ENCODE measurements at places on chromosomes 3 and 15.

DNA sequence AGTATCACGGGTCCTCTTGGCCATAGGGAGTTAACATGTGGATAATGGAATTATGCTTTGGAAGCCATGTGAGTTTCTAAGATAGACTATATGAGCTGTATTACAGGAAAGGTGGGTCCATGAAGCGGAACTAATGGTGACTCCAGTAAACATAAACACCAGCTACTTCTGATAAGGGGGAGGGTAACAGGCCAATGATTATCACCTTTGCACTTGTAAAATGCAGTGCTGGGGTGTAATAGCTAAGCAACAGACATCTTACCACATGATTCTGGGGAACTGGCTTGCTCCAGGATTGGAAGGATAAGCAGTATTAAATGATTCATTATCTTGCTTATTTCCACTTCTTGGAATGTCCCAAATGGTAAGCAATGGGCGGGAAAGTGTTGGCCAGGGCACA, 61.4 kb upstream of the CD47 start:
- H3K4me1 ChIP-seq = no peaks in the 10 kb centered on the region
- no peak overlapping the region for H3K27ac ChIP-seq
- H3K4me3 ChIP-seq = no peak overlapping the region
- H3K36me3 ChIP-seq = no peaks in the 10 kb centered on the region
- DNase-seq = no peak
- H3K27me3 ChIP-seq = no peaks in the 10 kb centered on the region

DNA sequence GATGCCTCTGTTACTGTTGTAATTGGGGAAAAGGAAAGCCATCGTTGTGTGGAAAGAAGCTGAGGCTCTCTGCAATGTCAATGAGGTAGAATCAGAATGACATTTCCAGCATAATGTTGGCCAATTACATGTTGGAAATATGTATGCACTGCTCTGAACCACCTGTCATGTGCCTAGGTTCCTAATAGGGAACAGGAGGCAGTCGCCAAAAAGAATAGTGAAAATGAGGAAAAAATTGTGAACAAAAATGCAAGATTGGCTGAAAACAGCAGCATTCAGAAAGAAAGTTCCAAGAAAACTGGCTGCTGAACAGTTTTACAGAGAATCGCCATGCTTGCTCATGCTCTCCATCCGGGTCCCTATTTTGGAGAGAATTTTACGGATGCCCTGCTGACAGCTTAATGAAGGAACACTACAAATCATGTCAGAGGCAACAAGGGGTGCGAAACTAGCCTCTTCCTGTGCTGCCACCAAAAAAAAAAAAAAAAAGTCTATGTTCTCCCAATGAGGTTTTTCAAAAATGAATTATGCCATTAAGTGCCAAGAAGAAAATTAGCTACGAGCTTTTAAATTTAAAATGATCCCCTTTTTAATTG, 305.9 kb upstream of the ARRDC4 start:
- no peak for DNase-seq
- no peaks in the 10 kb centered on the region for H3K27me3 ChIP-seq
- H3K27ac ChIP-seq = no peak overlapping the region
- no peaks in the 10 kb centered on the region for H3K36me3 ChIP-seq
- H3K4me3 ChIP-seq = no peak overlapping the region
- no peaks in the 10 kb centered on the region for H3K4me1 ChIP-seq

- H3K36me3 ChIP-seq = no peaks in the 10 kb centered on the region
- peak; percentile 83 for DNase-seq
- H3K27ac ChIP-seq = no peak overlapping the region
- no peaks in the 10 kb centered on the region for H3K4me1 ChIP-seq
- no peak overlapping the region for H3K4me3 ChIP-seq
Observed at GRCh38 chr15:52735231-52736089, 54.7 kb downstream of the ONECUT1 start.

DNA sequence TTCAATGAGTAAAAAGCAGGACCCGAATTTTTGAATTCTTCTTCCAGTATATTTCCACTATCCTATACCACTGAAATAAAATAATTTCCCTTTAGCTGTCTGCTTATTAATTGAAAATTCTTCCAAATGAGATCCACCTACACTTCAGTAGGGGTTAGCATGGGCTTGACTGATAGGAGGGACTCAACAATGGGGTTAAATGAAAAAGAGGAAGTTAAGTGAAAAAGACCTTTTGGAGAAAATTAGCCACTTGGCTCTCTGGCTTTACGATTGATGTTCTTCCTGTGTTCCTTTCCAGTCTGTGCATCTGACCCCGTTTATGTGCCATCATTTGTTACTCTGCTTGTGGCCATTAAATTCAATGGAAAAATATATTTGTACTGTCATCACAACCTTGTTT, 54.0 kb upstream of the GCNT3 start:
- H3K4me1 ChIP-seq = no peaks in the 10 kb centered on the region
- H3K4me3 ChIP-seq = no peak overlapping the region

GRCh38 chr15:40050788-40051470, 11.9 kb upstream of the SRP14 start:
- H3K4me1 ChIP-seq = peaks cover 77% of the 10 kb centered on the region
- no peaks in the 10 kb centered on the region for H3K27me3 ChIP-seq
- no peak for DNase-seq
- H3K27ac ChIP-seq = no peak overlapping the region

All from Peyer's patch (tissue), 4 donors.